ENCODE measurements at places on chromosomes 6 and 20.
A peak's percentile ranks its signal among the peaks of the same experiment; 100 is the strongest.

DNA sequence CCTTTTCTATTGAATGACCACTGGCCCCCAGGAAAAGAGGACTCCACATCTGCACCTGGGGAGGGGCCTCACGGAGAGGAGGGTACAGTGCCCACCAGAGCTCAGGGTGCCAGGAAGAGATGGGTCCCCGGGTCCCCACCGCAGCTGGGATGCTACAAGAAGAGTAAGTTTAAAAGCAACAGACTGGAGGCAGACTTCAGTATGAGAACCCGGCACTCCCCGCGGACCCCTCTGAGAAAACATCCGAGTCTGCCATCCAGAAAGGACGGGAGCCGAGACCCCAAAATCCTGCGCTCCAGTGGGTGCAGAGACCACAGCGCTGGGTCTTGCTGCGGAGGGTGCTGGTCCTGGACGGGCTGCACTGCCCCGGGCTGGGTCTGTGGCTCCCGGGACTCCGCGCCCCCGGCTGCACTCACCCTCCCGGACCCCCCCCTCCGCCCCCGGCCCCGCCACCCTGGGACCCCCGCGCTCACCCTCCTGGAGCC lies 350 bp downstream of the HELZ2 start:
- DNase-seq: no peak

GRCh38 chr6:160972111-160972510 lies 19.5 kb upstream of the MAP3K4 start:
- no peak for DNase-seq

DNA sequence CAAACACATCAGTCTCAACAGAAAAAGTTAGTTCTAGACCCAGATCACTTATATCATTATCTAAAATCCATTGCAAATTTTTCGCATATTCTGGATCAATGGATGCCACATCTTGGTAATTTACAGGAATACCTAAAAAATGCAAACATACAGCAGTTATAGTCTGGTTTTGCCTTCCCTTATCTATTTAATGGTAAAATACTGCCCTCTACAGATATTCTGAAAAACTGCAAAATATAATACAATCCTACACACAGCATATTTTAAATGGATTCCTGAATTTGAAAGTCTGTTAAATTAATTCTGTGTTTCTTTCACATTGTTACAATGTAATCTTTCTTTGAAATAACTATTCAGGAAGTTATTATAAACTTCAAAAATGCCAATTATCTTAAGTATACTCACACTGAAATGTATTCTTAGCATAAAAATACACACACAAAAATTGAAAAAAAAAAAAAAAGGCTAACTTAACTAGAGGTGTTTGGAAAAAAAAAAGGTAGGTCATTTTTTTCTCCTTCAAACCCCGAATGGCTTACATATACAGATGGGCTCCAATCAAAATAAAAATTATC lies 88.4 kb downstream of the HACE1 start:
- peak; percentile 53 for DNase-seq

DNA sequence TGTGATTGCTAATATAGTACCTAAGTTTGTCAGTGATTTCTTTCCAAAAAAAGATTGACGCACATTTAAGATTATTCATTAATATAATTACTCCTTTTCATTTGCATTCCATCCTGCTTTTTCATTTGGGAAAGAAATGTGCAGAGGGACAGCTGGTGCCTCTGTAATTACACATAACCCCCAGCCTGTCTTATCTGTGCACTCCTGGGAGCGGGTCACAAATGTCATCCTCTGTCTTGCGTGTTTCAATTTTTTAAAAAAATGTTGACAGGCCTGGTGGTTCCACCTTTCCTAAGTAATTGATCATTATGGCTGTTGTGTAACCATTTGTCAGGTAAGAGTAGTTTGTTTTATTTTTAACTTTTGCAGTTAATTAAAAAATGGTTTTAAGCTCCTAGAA lies 92.7 kb downstream of the SLX4IP start:
- DNase-seq: no peak

- no peak for DNase-seq
These were observed 41.8 kb downstream of the OLIG3 start for GRCh38 chr6:137452333-137452894.

- DNase-seq: no peak
These were observed 7.3 kb upstream of the UBD start for GRCh38 chr6:29566856-29567255.

- DNase-seq: no peak
These were observed at the start of gene SCRT2 for GRCh38 chr20:675453-676314. Gene SCRT2, minus strand, starts transcription at chr20:675802. Its CDS starts 201 bp downstream, at chr20:675601.

DNA sequence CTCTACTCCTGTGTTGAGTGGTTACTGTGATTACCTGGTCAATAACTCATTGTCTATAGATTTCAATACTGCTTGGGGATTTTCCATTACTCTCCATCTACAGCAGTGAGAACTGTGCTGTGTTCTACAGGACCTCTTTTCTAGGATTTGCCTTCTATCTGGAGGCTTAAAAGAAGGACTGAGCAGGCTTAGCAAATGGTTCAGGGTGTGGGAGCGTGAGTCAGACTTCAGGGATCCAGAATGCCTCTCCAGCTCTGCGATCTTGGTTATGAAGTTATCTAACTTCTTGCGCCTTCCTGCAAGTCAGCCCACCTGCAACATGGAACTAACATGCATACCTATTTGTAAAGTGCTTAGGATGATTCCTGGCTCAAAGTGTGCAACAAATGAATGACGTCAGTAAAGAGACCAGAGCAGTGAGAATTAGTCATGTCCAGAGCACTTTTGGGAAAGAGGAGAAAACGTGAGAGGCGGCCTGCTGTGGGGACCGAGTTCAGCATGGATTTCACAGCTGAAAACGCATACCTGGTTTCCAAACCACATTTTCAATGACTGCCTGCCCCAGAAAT lies 610.1 kb upstream of the CDH4 start:
- DNase-seq: no peak

DNA sequence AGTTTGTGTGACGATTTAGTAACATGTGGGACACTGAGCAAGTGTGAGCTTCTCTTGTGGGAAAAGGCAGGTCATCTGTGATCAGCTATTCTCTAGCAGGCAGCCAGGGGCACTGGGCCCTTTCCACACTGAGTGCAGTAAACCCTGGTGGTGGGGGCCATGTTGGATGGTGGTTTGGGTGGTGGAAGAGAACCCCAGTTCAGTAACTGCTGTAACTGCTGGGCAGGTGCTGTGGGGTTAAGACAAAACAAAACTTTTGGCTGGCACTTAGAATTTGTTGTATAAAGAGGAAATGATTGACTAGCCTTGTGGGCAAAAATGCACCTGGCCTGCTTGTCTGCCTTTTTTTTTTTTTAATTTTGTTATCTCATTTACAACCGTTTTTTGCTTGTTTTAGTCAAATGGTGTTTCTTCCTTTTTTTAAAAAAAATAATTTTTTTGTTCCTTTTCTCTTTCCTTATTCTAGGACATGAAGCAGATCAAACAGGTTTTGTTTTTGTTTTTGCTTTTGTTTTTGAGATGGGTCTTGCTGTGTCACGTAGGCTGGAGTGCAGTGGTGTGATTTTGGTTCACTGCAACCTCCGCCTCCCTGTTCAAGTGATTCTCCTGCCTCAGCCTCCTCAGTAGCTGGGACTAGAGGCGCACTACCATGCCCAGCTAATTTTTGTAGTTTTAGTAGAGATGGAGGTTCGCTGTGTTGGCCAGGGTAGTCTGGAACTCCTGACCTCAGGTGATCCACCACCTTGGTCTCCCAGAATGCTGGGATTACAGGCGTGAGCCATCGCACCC lies 59.8 kb downstream of the IGF2R start:
- DNase-seq: no peak

GRCh38 chr20:3094848-3095629 lies 10.5 kb upstream of the AVP start:
- no peak for DNase-seq

DNA sequence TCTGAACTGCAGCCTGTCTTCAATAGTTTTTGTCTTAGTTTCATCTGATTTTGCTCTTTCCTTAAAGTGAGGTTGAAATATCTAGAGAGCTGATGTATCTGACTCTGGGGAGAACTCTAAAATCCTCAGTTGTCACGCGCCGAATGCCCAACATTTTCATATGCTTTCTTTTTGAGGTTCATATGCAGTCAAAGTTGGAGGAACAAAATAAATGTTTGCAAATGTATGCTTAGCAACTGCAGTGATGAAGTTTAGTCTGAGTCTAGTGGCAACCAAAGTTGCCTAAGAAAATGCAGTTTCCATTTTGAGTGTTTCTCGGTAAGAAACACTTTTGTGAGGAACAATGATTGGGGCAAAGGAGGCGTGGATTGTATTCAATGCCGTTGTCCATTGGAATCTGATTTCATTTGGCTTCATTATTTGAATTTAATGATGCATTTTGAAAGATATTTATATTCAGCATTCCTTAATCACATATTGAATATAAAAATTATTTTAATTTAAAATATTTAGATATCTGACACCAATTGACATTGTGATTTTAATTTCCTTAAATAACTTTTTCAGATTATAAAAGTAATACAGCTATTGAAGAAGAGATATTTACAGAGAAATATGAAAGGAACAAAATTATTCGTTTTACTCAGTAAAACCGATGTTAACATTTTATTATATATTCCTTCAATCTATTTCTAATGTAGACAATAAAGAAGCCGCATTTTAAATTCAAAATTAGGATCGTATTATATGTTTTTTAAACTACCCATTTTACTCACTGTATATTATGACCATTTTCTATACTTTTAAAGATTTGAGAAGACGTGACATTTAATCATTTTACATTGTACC lies 122.0 kb downstream of the PLEKHG1 start:
- no peak for DNase-seq

- no peak for DNase-seq
These were observed 128.8 kb upstream of the GGTLC1 start for GRCh38 chr20:24117383-24117782.

DNA sequence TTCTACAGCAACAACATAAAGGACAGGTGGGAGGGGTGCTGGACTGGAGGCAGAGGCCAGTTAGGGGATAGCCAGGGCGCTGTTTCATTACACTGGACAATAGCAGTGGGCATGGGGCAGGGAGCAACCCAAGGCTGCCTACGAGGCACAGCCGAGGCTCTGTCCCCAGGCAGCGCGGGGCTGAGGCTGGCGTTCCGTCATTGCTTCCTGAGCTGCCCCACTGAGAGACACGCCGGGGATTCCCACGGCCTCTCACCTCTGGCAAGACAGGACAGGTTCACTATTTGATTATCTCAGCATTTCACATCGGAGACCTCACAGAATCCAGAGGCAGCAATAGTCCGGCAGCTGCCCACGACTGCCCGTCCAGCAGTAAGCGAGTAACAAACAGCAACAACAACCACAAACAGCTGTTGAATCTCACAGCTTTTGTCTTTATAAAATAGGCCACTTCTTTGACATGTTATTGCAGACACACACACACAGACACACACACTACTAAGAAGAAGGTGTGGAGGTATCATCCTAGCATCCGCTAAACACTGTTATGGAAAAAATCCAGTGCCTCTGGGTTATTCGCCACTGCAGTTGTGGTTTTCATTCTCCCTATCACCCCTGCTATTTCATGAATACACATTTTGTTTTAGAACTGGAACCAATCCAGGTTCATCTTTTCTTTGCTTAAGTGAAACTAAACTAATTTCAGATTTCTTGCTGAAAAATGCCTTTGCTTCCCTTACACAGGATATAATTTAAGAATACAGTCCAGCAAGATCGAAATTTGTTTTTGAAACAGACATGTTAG lies 19.5 kb downstream of the KIF25 start:
- DNase-seq: no peak

- DNase-seq: no peak
These were observed 283.2 kb downstream of the EPHA7 start for GRCh38 chr6:93136111-93136510.

DNA sequence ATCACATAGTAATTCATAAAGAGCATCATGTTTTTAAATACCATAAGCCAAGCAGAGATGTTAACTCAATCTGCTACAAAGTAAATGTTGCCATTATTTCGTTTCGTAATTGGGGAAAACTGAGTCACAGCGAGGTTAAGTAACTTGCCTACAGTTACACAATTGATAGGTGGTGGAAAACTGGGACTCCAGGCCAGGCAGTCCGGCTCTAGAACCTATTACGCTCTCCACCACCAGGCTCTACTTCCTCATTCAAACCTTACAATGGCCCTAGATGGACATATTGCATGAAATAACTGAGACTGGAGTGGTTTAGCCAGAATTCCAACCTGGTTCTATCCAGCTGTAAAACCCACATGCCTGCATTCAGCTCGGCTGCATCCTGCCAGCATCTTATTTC lies 58.2 kb downstream of the LINC00237 start:
- no peak for DNase-seq

DNA sequence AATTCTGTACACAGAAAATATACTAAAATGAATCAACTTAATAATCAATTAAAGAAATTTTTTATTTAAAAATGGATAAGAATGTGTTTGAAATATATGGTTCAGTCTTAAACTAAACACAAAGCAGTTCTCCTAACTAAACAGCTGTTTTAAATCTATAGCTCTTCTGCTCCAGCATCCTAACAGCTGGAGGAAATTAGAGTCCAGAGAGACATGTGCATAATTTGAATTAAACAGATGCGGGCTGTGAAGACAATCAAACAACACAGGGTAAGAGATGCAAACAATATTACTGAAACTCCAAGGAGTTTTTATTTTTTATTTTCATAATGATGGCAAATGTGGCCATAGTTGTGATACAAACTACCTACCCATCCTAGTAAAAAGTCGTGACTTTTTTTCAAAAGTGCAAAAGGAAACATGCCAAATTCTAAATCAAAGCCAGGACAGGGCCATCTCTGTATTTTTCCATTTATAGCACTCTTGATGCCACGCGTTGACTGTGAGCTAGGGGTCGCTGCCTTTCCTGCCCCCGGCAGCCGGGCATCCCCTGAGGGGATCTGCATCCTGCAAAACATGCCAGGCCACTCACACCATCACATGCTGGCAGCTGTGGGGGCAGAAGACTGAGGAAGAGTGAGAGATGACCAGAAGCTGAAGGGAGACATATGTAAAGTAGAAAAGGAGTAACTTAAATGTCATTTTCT lies 310.6 kb downstream of the PRKN start:
- no peak for DNase-seq

- DNase-seq: no peak
These were observed 61.5 kb upstream of the RIPOR2 start for GRCh38 chr6:24997231-24997630.

- DNase-seq: no peak
These were observed 85.4 kb upstream of the HCRTR2 start for GRCh38 chr6:55088902-55089301.

DNA sequence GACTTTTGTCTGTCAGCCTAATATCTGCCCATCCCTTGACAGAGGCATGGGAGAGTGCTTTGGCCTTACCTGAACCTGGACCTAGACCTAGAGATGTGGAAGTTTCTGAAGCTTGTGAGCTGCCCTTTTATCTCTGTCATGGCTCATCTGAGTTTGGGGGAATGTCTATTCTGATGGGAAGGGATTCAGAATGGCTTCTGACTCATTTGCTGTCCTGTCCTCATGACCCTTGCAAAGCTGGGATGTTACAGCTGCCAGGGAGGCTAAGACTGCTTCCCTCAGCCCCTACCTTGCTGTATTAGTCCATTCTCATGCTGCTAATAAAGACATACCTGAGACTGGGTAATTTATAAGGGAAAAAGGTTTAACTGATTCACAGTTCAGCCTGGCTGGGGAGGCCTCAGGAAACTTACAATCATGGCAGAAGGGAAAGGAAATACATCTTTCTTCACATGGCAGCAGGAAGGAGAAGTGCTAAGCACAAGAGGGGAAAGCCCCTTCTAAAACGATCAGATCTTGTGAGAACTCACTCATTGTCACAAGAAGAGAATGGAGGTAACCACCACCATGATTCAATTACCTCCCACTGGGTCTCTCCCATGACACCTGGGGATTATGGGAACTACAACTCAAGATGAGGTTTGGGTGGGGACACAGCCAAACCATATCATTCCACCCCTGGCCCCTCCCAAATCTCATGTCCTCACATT lies 252.2 kb downstream of the ERMARD start:
- no peak for DNase-seq

GRCh38 chr6:53492860-53493634 lies 51.9 kb downstream of the GCLC start:
- peak; percentile 57 for DNase-seq

Measured in SK-N-MC (cell line).